ENCODE measurements at places on chromosomes 13 and 19. TPM values are rescaled to one million over a fixed set of nuclear protein-coding genes. Genes with fewer than 3 reads are reported as not detected.
A peak's percentile ranks its signal among the peaks of the same experiment; 100 is the strongest.

GRCh38 chr19:3573858-3574637 is 1.3 kb downstream of the HMG20B start:
- peak; percentile 70 for DNase-seq

DNA sequence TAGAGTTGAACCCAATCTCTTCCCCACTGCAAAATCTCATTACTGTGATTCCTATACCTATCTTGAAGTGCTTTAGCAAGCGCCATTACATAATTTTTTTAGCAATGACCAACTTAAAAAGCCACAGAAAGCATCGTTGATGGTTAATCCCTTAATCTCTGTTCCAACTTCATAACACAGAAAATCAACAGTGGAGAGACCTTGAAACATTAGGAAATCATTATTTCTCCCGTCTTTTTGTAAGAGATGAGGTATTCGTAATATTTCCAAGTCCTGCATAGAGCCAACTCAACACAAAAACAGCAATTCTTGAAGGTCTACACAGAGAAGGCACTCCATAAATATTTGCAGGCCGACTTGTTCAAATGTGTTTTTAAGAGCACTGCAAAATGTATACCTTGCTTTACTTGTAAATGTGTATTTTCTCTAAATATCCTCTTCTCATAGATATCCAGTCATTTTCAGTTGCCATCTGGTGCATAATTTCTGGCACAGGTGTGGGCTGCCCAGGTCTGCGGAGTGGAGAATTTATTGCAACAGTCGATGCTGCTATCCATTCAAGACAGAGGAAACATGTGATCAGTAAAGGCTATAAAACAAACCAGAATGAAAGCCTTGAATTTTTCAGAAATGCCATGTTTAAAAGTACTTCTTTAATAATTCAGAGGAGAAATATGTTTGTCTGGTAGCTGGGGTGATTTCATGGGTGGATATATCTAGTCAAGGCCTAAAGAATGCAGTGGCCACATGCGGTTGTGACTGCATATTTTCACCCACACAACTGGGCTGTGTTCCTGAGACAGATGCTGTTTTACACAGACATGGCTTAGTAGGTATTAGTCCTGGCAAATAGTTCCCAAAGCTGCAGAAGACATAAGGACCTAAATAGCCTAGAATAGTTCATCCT is 234.3 kb upstream of the STARD13 start:
- no peak for DNase-seq

DNA sequence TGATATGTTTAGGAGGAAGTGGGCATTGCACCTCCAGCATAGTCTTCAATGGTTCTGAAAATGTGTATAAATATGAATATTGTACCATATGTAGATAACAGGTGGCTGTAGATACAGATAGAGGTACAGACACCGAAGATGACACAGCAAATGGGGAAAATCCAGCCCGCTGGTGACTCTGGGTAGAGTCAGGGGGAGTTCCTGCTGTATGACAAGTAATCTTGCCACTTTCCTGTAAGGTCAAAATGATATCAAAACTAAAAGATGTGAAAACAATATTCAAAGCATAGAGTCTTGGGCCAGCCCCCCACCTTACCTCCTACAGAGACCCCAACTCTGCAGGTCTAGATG is 17.8 kb downstream of the C2CD4C start:
- DNase-seq = no peak

GRCh38 chr19:16161840-16162239 is 11.5 kb downstream of the CIB3 start:
- no peak for DNase-seq

DNA sequence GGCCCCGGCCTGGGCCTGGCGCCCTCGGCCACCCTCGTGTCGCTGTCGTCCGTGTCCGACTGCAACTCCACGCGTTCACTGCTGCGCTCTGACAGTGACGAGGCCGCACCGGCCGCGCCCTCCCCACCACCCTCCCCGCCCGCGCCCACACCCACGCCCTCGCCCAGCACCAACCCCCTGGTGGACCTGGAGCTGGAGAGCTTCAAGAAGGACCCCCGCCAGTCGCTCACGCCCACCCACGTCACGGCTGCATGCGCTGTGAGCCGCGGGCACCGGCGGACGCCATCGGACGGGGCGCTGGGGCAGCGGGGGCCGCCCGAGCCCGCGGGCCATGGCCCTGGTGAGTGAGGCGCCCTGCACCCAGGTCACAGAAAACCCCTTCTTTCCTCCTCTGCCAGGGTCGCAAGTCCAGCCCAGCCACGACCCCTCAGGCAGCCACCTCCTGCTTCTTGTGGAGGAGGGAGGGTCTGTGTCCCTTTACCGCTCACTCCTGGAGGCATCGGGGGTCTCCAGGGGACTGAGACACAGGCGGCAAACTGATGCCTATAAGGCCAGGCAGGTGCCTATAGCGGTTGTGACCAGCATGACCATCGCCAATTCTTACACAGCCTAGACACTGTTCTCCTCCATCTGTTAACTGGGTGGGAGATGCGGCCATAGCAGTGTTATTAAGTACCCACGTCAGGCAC is 4.2 kb downstream of the TTC9B start:
- no peak for DNase-seq

- no peak for DNase-seq
These were observed 692 bp downstream of the ZNF234 start for GRCh38 chr19:44142059-44142433.

GRCh38 chr19:46927106-46927505 is 66.3 kb downstream of the ARHGAP35 start:
- DNase-seq = no peak

GRCh38 chr13:76815344-76815743 is 70.9 kb downstream of the KCTD12 start:
- no peak for DNase-seq

GRCh38 chr13:40187841-40188591 is 478.4 kb downstream of the FOXO1 start:
- no peak for DNase-seq

DNA sequence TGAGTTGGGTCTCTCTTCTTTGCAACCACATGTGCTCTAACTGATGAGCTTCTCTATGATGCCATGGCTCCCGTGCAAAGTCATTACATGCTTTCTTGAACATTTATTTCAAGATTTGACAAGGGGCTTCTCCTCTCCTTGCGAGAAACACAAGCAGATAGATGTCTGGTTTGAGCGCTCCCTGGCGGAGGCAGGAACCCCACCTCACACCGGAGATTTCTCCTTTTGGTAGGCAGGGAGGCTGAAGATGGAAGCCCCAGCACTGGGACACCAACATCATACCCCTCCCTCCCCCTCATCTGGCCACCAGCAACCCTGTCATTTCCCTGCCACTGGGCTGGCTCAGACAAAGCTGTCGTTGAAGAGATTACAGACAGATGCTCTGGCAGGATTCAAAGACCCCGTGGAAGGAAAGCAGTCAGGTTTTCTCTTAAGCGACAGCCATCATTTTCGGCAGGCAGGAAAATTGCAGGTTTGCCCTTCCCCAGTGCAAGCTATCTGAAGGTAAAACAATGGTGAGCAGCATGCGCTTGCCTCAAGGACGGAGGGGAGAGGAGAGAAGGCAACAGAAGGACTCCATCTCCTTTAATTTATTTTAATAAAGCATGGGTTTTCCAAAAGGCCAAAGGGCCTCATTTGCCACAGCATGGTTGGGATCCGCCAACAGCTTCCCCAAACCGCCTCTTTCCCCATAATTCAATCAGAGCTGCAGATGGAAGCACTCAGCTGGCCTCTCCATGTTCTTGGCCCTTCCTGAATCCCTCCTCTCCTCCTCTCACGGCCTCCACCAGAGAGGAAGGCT is 344.1 kb upstream of the TSHZ3 start:
- no peak for DNase-seq

- DNase-seq = peak; percentile 31
These were observed 109.2 kb downstream of the ESD start for GRCh38 chr13:46687810-46688209.

GRCh38 chr19:10006335-10006708 is 4.0 kb downstream of the COL5A3 start:
- DNase-seq = no peak

DNA sequence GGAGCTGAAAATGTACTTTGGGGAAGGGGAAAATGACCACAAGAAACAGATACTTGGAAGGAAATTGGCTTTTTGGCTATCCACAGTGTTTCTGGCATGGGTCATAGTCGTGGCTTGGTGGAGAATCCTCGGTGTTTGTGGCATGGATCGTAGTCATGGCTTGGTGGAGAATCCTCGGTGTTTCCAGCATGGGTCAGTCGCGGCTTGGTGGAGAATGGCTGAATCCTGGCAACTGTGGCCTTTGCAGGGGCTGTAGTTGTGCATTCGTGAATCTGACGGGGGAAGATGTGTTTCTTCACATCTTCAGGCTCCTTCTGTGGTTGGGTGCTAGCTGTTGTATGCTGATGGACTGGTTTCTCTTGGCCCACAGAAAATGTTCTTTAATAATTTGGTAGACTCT is 61.7 kb upstream of the MCF2L start:
- no peak for DNase-seq

GRCh38 chr19:48513289-48514122 is 1.9 kb upstream of the LMTK3 start:
- DNase-seq = peak; percentile 73

DNA sequence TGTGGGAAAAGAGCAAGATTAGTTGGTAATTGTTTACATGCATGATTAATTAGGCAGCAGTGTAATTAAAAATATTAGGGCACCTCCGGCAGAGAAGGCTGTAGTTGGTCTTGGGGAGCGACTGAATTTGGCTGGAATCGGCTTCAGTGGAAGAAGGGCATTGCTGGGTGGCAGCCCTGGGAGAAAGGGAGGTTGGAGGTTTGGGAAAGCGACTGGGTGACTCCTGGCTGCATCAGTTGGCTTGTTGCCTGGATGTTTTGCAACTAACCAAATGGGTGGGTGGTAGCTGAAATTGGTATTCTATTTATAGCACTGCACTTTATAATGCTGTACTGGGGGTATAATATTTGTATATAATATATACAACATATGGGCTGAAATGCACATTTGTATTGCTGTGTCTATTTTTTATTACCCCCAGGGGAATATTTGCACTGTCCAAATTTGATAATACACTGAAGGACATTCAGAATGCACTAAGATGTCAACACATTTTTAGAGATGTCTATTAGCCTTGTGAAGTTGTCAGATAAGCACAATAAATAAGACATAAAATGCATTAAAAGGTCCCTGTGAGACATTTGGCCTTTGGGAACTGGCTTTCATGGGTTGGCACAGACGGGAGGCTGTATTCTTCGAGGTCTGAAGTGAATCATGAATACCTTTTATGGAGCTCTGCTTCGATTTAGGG is 1.7 kb downstream of the B3GLCT start:
- DNase-seq = no peak

The TNNT1 gene
- total RNA-seq = not detected

The ZNF534 gene
- total RNA-seq = not detected

The C19orf47 gene
- total RNA-seq = 4.2 TPM

The PSPN gene
- total RNA-seq = 1.4 TPM

The FAAP24 gene
- 1.0 TPM for total RNA-seq

Data from pancreas (tissue), 10 donors.